ENCODE measurements at places on chromosomes 6 and 20. TPM values are rescaled to one million over a fixed set of nuclear protein-coding genes. Genes with fewer than 3 reads are reported as not detected.

Gene ANGPT4
- not detected for total RNA-seq

Gene GRIK2
- 26.7 TPM for total RNA-seq

Gene MTHFD1L
- total RNA-seq = 18.2 TPM

Gene PNLDC1
- not detected for total RNA-seq

Gene BTNL2
- total RNA-seq = not detected

Gene SIM1
- total RNA-seq = not detected

Gene PHACTR3
- 8.4 TPM for total RNA-seq

Gene SEL1L2
- not detected for total RNA-seq

Gene GMDS
- total RNA-seq = 12.8 TPM

Gene PI16
- 41.7 TPM for total RNA-seq

Gene STMND1
- total RNA-seq = not detected

Gene CCDC170
- total RNA-seq = 1.4 TPM

Gene BACH2
- total RNA-seq = 1.1 TPM

Gene GPLD1
- total RNA-seq = 1.0 TPM

Gene LTV1
- total RNA-seq = 12.7 TPM

Gene FAM50B
- 22.6 TPM for total RNA-seq

Gene KCNS1
- total RNA-seq = 0.37 TPM

Gene EEF1A2
- total RNA-seq = 936 TPM

Gene BMP2
- total RNA-seq = 2.7 TPM

Gene PRKN
- total RNA-seq = 20.2 TPM

Gene KCNK5
- 1.1 TPM for total RNA-seq

Measured in right cardiac atrium (tissue), 5 donors.